Stimulated activated CD4-positive, alpha-beta T cell treated with anti-CD3 and anti-CD28 coated beads, Interleukin-2, amount 100 ng/mL, for 4 hours (primary cell): ENCODE measurements at places on chromosomes 4 and X.

DNA sequence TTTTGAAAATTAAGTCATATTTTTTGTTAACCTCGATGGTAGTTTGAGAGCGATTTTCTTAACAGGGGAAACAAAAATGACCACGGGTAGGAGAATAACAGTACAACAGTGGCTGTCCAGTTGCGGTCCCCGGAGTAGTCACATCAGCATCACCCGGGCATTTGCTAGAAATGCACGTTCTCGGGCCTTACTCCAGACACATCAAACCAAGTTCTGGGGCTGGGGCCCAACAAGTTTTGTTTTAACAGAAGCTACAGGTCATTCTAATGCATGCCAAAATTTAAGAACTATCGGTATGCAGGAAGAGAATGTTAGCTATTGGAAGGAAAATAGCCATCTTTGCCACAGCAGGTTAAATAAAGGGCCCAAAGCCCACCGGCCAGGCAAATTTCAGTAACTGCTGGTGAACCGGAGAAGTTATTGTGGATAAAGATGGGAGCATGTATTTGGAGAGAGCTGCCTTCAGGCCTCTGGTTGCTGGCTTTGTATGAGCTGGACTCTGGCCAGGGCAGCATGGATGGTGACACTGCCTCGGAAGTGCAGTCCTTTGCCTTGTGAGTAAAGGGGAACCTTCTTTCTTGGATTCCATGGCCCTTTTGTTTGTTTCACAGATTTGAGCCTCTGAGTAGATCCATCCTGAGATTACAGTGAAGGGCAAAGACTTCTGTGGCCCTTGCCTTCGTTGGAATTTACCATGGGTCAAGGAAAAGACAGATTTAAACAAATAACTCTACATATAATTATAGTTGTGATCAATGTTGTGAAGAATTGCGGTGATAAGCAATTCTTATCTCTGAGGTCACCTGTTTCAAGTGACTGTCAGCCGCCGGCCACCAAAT lies 62.1 kb downstream of the TBC1D14 start:
- DNase-seq, result no peak

GRCh38 chr4:112817933-112818593 lies 181.1 kb downstream of the LARP7 start:
- DNase-seq, result no peak

DNA sequence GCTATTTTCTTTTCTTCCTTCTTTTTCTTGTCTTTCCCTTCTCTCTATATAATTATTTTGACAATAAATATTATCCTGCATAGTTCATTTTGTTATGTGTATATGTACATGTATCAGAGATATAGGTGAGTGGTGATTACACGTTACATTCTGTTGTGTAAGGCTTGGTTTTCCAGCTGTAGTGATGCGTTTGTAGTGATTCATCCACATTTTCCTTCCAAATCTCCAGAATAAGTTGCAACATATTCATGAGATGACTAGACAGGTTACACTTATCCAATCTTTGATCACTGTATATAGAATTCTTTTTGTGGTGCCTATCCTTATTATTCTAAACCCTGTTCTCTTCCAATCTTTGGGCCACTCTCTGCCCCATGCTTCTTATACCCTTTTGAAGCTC lies 540.2 kb downstream of the GBA3 start:
- DNase-seq, result no peak

DNA sequence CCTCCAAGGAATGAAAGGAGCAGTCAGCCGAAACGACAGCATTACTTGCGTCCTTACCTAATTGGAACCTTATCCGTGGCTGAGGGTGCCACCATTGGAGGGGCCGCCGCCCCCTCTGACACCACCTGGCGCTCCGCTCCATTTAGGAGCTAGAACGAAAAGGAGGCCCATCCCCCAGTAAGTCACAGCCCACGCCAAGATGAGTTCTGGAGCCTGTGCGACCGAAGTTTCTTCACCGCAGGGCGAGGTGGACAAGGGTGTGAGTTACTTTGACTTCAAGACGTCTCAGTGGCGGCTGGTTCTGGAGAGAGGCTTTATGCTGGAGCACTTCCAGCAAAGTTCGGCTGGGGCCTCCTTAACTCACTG lies 729 bp upstream of the IRF2 start:
- DNase-seq, result peak; percentile 59

DNA sequence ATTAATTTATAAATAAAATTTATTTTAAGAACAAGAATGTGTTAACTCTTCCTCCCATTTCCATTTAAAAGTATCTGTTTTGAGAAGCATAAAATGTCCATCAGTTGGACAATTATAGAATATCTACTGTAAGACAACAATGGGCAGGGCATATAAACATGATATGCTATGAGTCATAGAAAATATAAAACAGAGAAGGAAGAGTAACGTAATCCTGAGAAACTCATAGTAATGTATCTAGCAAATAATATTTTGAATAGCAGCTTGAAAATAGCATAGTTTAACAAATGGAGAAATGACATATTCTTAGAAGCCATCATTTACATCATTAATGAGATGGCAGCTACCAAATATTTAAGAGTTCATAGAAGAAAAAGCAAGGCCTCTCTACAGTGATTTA lies 820.3 kb upstream of the PCDH10 start:
- no peak for DNase-seq

GRCh38 chrX:54411732-54412131 lies 28.5 kb upstream of the TSR2 start:
- no peak for DNase-seq

DNA sequence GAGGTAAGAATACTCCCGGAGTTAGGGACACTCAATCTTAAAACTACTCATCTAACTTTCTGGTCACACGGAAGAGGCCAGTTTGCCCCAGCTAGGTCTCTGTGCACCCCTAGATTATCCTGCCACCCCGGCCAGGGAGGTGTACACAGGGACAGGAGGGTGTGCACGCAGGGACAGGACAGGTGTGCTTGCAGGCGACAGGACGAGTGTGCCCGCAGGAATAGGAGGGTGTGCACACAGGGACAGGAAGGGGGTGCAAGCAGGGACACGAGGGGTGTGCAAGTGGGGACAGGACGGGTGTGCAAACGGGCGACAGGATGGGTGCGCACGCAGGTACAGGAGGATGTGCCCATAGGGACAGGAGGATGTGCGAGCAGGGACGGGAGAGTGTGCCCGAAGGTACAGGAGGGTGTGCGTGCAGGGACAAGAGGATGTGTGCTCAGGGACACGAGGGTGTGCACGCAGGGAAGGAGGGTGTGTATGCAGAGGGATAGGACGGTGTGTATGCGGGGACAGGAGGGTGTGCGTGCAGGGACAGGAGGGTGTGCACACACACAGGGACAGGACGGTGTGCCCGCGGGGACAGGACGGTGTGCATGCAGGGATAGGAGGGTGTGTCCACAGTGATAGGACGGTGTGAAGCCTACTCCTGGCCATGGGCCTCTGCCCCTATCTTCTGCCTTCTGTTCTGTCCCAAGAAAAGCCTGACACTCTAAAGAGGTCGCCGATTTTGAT lies 4.1 kb downstream of the TMEM271 start:
- no peak for DNase-seq

- DNase-seq, result no peak
These were observed 188.8 kb downstream of the RCHY1 start for GRCh38 chr4:75325318-75325979.
